Hindlimb muscle (tissue), 1 donor: ENCODE measurements at places on chromosomes 4 and X.
A peak's percentile ranks its signal among the peaks of the same experiment; 100 is the strongest.

- no peak for DNase-seq
These were observed 143.9 kb downstream of the KLHL13 start for GRCh38 chrX:117972711-117973109.

DNA sequence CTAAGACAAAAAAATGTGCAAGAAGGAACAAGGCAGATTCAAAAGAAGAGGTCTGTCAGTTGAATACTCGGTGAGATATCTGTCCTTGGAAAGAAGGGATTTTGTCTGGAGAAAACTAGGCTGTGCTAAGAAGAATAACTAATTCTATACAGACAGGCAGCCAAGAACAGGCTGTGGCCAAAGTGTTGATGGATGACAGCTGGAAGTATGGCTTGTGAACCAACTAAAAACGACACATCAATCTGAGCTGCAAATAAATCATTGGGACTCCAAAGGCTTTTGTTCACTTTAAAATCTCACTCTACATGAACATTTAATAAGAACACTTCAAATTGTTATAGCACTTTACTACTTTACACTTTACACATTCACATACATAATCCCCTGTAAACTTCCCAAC is 70.5 kb upstream of the IGSF1 start:
- no peak for DNase-seq

GRCh38 chrX:152520653-152521052 is 69.5 kb upstream of the GABRA3 start:
- DNase-seq: no peak

GRCh38 chrX:131729295-131729694 is 185.4 kb downstream of the OR13H1 start:
- DNase-seq: no peak

DNA sequence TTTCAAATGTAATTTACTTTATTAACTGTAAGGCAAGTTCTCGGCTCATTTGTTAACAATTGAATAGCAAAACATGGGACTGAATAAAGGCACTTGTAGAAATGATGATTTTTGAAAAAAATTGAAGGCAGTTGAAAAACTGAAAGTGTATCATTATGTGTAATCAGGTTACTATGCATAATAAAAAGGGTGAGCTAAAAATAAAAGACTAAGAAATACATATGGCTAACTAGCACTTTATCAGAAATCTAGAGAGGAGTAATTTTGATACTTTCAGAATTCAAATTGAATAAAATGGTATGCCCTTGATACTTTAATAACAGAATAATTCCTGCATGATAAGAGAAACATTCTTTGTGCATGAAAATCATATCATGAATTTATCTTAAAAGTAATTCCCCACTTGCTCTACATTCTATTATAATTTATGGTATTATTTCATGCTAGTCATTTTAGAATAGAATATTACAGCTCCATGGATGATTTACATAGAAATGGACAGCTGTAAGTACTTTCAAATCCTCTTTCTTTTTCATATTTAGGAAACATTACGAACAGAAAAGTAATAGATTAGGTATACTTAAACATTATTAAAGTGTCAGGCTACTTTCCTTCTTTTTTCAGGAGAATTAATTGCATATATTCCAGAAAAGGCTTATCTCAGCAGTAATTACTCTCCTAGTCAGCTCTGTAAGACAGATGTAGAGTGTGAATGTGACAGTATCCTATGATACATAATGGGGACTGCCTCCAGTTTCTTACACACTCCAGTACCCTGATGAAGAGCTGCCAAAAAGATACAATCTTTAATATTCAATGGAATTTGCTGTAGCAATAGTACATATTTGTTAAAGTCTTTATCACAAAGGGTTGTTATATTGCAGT is 697.3 kb downstream of the CCSER1 start:
- no peak for DNase-seq

DNA sequence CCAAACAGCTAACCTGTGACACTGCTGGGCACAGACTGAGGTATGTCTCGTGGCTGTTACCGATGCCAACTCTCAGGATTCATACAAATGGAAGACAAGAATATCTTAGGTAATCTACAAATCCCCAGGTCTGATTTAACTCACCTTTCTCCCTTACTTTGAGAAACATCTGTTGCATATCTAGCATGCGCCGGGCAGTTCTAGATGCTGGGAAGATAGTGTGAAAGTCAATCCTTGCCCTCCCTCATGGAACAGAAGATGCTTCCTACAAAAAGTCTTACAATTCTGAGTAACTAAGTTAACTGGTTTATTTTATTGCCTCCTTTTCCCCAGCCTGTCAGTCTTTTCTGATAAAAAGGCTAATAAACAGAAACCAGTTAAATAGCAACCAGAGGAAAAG is 212.2 kb upstream of the FAT1 start:
- no peak for DNase-seq

GRCh38 chrX:80747832-80748231 is 61.8 kb downstream of the BRWD3 start:
- no peak for DNase-seq

- DNase-seq: peak; percentile 44
These were observed 56.8 kb downstream of the SEPSECS start for GRCh38 chr4:25103418-25103817.

GRCh38 chrX:40167850-40168479 is 70.2 kb upstream of the BCOR start:
- DNase-seq: no peak

GRCh38 chrX:45518552-45518951 is 317.9 kb upstream of the DIPK2B start:
- no peak for DNase-seq

DNA sequence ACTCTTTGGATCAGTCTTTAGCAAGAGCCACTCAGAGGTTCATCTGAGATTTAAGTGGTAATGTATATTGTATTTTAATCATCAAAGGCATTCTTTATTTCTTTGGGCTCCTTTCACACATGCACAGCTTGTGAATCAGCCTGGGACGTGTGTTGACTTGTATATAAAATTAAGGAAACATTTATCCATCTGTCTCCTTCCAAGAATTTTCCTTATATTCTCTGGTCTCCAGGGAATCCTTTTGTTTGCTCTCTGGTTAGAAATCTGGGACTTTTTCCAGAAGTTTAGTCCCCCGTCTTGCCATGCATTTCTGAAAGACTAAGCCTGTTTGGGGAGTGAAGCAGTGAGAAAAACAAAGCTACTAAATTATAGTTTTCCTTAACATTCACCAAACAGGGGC is 212.3 kb downstream of the DCAF12L2 start:
- no peak for DNase-seq

- DNase-seq: no peak
These were observed 77.4 kb downstream of the ANAPC4 start for GRCh38 chr4:25454476-25454875.

DNA sequence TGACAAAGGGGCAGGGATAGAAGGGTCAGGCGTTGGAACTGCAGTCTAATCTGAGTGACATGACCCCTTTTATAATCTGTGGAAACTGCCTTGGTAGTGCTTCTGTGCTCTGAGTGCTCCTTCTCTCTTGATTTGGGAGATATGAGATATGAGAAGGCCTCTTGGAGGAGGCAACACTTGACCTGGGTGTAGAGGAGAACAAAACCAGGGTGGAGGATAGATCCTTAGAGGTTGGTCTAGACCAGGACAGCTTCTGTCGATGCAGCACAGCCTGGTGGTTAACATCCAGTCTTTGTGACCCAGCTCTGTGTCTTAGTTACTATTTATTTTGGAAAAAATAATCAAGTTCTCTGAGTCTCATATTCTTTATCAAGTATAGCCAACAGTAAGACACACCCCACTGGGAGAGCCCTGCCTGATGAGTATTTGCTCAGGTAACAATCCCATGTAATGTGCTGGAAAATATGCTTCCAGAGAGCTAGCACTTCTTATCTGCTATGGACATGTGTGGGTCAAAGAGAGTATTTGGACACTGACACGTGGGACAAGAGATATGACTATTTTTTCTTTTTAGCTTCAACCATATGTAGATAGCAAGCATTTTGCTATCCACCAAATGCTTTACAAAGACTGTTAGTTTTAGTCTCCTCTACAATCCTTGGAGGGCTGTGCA is 9.1 kb downstream of the USP51 start:
- no peak for DNase-seq

GRCh38 chr4:113673450-113673849 is 88.1 kb downstream of the CAMK2D start:
- DNase-seq: no peak

DNA sequence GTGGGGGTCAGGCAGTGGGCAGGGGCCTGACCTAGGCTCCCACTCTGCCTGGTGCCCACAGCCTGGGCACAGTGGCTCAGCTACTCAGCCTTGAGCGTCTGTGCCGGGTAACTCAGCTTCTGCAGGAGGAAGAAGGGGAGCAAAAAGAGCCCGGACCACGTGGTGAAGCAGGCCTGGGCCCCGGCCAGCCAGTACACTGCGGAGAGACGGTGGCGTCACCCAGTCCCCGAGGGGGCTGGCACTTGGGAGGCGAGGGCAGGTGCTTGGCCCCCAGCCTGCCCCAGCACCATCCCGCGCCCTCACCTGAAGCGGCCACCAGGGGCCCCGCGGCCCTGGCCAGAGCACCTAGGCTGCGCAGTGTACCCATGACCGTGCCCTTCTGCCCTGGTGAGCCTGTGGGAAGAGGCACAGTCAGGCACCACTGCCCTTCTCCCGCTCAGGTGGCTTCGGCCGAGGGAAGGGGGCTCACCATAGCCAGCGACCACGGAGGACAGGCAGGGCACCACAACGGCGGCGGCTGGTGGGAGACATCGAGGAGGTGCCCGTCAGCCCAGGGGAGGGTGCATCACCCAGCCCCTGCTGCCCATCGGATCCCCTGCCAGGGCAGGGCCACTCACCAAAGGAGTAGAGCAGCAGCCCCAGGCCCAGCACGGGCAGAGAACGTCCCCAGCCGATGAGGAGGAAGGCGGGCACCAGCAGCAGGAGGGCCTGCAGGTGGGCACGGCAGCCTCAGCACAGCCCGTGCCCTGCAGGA is 32.3 kb downstream of the NOP14 start:
- DNase-seq: no peak

DNA sequence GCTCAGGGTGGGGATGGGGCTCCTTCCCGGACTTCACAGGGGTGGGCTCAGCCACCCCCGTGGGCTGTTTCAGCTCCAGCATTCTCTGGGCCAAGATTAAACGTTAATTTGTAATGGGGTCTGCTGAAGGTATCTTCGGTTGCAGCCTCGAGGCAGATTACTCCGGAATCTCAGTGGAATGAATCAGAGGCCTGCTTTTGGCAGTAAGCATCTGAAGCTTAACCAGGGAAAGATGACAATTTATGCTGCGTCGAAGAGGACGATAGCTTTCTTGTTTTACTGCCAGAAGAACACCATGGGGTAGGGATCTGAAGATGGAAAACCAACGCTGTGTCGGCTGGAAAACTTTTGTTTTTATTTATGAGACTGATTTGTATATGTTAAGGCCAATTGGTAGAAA is 129.2 kb upstream of the MSX1 start:
- DNase-seq: peak; percentile 29

DNA sequence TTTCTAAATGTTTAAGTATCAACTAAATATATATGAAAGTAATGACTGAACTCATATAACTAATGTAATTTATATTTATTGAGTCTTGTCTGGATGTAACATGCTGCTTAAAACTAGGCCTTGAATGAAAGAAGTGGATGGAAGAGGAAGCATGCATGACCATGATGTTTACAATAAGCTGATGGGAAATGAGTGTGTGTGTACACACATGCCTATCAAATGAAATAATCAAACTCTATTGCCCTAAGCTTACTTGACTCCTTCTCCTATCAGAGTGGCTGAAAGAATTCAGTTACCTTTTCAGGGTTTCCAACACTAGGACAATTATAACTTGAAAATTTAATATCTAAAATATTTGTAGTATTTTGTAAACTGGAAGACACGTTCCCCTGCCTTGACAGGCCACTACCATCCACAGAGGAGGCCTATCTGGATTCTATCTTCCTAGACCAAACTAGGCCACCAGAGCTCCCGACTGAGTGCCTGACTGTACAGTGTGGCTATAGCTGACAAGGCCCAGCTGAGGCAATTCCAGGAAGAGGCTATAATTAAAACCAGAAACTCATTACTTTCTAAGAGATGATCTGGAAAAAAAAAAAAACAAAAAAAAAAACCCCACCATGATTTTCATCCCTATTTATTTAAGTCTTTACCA is 7.6 kb downstream of the ARSJ start:
- DNase-seq: no peak

- DNase-seq: peak; percentile 51
These were observed 367.2 kb downstream of the BMPR1B start for GRCh38 chr4:95124906-95125504.

DNA sequence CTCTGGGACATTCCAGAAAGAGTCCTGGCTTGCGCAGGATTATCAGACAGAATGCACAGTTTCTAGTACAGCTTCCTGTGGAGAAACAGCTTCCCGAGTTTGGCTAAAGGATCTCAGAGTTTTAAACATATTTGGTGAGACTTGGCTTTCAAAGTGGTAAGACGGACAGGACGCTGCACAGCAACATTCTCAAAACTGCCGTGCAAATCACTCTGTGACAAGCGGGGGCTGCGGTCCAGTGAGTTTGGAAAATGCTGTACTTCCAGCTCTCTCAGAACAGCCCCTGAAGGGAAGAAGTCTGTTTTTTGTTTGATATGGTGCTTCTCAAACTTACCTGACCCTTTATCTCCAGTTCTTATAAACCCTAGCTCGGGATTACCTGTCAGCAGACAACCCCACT is 18.1 kb downstream of the LGI2 start:
- DNase-seq: no peak
